Fibroblast of pulmonary artery (primary cell): ENCODE measurements at places on chromosomes 16 and 17.

- DNase-seq, result no peak
Observed at GRCh38 chr16:80862160-80862705, 57.8 kb upstream of the CDYL2 start.

DNA sequence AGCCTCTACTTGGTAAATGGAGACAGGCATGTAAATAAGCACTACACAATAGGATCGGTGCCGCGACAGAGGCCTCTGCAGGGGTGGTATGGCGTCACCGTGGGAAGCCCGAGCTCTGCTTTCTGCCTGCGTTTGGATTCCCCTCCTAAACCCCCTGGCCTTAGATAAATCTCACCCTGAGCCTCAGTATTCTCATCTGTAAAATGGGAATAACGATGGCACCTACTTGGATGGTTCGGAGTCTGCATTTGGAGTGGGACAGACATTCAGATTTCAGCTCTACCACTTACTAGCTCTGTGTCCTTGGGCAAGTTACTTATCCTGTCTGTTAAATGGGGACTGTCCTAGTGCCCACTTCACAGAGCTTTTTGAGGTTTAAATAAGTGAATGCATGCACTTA is 42.8 kb upstream of the TNRC6A start:
- DNase-seq, result no peak

GRCh38 chr16:17177242-17177958 is 293.4 kb downstream of the XYLT1 start:
- DNase-seq, result no peak

- no peak for DNase-seq
Observed at GRCh38 chr16:89920723-89921122, 2.1 kb downstream of the MC1R start.

DNA sequence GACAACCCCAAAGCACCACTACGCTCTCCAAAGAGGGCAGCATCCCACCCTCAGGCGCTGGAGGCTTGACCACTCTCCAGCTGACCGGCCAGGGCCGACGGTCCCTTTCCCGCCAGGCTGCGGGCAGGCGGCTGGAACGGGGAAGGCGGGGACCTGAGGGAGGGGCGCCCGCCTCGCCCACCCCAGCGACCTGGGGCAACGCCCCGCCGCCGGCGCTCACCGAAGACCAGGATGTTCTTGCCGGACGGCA is 431 bp downstream of the DYNC1LI2 start:
- no peak for DNase-seq

DNA sequence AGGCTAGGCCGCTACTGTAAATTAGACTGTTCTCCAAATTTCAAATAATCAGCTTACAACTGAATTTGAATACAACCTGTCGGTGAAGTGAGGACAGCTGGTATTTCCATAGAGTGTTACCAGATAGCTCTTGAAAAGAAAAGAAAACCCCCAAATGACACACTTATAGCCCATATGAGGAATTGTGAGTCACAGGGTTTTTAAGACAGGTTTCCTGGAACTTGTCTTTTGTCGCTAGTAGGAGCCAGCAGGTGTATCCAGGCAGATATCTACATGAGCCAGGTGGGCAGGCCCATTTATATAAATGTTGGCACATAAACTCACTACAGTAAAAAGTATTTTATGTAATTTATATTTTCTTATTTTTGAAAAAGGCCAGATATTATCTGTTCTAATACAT is 24.0 kb downstream of the TNRC6A start:
- no peak for DNase-seq

DNA sequence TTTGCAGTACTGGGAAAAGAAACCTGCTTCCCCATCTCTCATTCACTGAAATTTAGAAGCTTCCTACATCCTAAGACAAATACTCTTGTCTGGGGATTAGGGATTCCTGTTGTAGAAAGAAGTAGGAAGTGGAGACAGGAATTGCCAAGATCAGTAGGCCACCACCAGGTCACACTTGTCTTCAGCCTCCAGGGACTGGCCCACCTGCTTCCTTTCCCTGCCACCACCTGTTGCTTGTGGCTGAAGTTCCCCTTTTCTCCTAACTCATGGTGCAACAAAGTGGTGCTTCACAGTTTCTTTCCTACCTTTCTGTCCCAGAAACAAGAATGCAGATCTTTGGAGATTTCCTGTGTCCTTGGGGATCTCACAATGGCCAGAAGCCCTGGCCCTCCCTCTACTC is 82.4 kb downstream of the WNT3 start:
- no peak for DNase-seq

DNA sequence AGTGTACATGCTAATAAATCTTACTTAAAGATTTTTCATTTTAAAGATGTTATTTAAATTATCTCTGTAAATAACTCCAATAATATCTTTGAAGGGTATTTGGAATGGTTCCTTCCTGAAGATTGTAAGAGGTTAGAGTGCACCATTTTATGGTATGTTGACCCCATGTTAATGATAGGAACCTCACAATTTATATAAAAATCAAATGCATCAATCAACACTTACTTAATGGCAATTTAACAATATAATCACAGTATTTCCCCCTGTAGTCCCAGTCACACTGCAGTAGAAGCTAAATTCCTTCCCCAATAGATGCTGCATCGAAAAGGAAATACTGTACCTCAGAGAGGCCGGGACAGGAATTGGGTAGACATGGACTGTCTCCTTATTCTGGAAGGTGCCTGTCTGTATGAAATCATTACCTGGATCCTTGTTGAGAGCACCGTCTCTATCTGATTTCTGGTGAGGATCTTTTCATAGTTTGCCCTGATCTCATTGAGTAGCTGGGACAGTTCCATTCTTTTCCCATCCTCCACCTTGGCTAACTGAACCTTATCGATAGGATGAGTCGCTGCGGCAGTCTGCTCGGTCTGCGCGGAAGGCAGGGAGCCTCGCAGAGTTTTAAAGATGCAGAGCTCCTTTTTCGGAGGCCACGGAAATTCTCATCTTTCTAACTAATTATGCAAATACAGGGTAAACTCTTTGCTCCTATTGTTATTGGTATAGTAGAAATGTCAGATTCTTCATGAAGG is at the start of gene KRT222:
Gene KRT222, minus strand, starts transcription at position 596 of the 752 bp plus-strand sequence. Its CDS starts 78 bp downstream, at position 518.
- no peak for DNase-seq

DNA sequence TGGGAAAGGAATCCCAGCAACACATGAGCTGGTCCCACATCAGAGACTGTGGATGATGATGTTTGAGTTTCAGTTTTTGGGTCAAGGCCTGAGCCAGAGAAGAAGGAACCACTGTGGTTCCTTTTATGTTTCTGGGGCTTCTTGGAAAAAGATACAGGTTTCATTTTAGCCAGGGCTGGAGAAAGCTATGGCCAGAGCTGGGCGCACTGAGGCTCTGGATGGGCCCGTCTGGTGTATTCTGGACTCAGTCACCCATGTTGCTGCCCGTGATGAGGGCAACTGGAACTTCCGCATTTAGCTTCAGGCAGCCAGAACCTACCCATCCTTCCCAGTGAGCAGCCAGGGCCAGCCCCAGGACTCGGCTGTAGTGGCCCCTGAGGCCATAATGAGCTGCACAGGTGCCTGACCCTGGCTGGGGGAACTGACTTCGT is 15.0 kb upstream of the PITPNA start:
- DNase-seq, result no peak

DNA sequence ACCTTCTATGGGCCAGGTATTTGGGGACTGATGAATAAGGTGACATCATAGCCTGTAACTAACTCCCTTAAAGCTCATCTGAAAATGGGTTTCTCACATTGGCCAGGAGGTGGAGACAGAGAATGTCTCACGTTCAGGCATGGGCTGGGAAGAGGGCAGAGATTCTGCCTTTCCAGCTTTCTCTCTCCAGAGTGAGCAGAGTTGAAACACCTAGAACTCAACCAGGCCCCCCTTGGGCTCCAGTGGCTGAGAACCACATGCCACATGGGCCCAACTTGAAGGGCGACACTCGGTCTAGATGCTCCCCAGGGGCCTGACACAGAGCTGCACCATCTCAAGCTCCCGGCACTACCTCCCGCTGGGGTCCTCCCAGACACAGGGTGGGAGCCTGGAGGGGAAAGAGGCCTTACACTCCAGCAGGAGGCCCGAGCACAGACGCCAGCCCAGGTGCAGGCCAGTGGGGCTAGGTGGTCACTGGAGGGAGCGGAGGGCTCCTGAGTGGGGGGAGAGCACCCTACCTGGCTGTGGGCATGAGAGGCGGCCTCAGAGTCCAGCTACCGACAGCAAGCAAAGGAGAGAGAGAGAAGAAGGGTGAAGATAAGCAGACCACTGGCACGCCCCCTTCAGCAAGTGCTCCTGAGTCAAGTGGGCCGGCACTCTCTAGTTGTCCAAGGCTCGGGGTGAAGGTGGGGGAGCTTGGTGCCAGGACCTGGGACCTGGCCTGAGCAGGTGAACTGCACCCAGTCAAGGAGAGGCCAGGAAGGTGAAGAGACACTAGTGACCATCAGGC is 55.9 kb downstream of the MYO18A start:
- peak; percentile 86 for DNase-seq

DNA sequence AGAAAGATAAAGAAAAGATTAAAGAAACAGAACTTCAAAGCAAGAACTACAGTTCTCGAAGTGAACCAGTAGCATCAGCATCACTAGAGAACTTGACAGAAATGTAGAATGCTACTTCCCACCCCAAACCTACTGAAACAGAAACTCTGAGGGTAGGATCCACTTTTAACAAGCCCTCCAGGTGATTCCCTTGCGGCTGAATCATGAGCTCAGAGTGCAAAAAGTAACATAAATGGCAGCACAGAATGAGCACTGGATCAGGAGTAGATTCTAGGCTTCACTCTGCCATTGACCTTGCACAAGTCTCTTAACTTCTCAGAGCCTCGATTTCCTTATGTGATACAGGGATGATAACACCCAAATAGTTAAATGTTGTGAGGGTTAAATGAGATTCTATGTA is 5.8 kb downstream of the TOM1L2 start:
- DNase-seq, result no peak
